EL (cell line): ENCODE measurements at places on chromosomes 5 and 9.

GRCh38 chr5:88401228-88401627 is 132.6 kb upstream of the TMEM161B start:
- no peak for DNase-seq

DNA sequence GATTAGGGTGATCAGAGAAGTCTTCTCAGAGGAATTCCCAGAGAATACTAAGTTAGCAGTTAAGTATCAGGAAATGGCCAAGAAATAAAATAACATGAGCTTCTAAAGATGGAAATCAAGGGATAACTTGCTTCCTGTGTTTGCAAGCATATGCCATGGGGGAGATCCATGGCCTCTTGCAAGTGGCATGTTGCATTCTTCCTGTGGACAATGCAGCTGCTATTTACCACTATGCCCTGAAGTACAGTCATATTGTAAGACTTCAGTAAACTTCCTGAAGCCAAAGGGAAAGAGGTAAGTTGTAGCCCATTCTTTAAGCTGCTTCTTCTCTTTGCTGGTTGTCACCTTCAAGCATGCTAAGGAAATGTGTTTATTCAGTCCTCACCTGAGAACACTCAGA is 154.7 kb upstream of the RUSC2 start:
- peak; percentile 56 for DNase-seq

DNA sequence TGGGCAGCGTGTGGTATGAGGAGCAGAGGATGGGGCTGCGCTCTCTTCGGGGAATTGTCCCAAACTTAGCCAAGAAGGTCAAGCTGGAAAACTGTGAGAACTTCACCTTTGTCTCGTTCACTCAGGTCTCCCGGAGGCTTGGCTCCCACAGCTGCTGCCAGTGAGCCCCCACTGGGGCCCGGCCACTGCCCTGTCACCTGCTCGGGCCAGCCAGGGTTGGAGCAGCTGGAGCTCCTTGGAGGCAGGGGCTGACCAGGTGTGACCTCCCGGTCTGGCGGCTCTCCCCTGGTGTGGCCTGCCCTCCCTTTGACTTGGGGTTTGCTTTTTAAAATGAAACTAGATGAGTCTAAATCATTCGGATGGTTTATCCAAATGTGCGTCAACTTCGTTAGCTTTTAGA is 58.0 kb downstream of the INIP start:
- no peak for DNase-seq

- DNase-seq = no peak
Observed at GRCh38 chr9:12424243-12424642, 268.9 kb upstream of the TYRP1 start.

DNA sequence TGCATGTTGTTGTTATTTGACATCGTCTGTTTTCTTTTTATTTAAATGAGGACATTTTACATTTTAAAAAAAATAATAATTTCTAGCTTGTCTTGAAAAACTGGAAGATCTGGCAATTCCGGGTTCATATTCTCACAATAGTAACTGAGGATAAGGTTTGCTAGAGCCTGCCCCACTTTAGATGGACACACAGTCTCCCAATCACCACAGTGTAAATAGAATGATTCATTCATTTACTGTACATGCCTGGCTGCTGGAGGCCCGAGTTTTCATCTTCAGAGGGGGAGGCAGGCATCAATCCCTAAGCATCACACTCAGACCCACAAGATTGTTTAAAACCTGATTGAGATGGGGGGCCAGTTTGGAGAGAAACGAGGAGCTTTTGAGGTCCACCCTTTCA is 2039.7 kb upstream of the WWC1 start:
- DNase-seq = no peak

DNA sequence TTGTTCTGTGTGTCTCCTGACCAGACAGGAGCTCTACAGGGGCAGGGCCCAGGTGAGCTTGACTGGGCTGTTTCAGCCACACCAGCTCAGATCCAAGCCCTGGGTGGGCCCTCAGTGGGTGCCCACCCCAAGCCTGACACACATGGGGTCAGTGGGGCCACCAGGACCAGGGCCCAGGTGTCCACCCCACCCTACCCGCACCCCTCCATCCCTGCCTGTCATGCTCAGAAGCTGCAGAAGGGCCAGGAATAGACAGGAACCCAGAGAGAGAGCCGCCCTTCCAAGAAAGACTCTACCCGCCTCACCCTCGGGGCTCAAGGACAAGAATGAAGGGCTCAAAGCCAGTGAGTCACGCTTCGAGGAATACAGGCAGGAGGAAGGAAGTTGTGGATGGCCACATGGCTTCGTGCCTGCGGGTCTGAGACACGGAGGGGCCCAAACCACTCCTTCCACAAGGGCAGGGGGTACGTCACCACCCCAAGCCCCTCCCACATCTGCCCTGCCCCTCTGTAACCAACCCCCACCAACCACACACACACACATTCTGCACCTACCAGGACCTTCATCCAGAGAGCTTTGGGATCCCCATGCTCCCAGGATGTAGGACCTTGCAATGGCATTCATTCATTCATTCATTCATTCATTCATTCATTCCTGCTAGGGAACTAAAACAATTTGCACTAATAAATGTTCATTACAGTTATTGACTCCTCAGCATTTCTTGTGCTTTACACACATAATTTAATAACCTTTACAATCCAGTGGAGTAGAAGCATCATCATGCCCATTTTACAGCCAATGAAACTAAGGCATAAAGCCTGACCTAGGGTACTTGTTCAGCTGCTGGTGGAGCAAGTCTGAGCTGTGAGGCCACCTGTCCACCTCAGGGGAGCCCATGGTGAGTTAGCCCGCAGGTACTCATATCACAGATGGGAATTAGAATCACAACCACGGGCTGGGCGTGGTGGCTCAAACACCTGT is 55.9 kb upstream of the STXBP1 start:
- peak; percentile 99 for DNase-seq

GRCh38 chr9:3161912-3162311 is 318.0 kb upstream of the PUM3 start:
- no peak for DNase-seq

GRCh38 chr5:4860631-4861030 is 279.5 kb upstream of the ADAMTS16 start:
- DNase-seq = no peak

GRCh38 chr9:137244486-137245449 is 3.7 kb downstream of the TUBB4B start:
- no peak for DNase-seq

DNA sequence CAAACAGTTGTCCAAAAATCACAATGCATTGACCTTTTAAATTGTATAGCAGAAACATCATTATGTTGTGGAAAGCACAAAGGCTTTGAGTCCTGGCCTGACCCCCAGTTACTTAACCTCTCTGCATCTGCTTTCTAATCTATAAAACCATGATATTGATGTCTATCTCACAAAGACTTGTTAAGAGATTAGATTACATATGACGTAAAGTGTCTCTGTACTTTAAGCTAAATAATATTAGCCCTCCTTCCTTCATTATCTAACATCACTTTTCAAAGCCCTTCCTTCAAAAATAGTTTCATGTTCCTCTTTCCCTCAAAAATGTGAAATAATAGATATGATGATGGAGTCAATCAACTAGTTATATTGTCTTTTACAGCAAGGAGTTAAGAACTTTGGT is 3.4 kb downstream of the ADAMTS6 start:
- DNase-seq = no peak

GRCh38 chr9:102631559-102631958 is 363.6 kb upstream of the CYLC2 start:
- DNase-seq = no peak

DNA sequence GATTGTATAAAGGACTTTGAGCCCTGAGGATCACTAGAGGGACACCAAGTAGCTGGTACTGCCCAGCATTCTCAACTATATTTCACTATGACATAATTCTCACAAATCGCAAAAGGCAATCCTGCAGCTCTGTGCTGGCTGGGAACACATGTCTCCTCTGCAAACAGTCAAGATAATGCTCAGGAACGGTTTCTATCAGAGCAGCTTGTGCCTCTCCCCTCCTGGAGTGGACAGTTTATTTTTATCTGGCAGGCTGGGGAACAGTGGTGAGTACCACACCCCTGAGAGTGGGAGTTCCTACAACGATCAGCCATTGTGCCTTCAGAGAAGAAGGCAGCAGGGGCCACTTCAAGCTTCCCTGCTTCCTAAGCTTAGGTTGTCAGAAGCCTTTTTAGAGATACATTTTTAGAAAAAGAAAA is 65.8 kb downstream of the ERAP1 start:
- DNase-seq = no peak

DNA sequence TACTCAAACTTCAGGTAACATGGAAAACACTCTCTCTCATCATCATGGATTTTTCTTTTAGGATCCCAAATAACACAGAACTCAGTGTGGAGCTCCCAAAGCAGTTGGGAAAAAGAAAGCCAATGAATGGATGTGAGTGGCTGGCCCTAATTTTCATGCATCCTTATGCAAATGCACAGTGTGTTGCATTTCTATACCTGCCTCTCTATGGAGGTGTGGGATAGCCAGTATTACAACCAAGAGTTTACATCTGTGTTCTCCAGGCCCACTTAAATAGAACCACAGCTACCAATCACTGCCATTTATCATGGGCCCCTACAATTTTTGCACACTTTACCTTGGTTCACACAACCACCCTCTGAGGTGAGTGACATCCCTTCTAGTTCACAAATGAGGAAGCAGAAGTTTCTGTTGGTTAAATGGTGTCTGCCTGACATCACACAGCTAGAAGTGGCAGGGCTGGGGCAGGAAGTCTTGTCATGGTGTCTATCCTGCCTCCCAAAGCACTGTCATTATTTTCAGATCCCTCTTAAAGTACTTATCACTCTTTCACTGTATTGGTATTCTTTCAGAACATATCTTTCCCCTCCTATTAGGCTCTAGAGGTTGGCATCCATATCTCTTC is 17.3 kb downstream of the MAMDC2 start:
- DNase-seq = no peak

- DNase-seq = no peak
Observed at GRCh38 chr9:82192211-82192610, 203.6 kb downstream of the SPATA31D1 start.

- DNase-seq = no peak
Observed at GRCh38 chr5:122996091-122996490, 40.4 kb downstream of the PPIC start.

DNA sequence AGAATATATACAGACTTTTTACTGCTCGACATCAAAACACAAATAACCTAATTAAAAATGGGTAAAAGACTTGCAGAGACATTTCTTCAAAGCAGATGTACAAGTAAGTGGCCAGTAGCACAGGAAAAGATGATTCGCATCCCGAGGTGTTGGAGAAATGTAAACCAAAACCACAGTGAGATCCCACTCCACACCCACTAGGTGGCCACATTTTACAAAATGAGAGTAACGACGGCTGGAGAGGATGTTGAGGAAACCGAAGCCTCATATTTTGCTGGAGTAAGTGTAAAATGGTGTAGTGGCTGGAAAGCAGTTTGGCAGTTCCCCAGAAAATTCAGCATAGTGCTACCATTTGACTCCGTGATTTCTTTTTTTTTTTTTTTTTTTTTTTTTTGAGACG is 21.3 kb upstream of the GBGT1 start:
- DNase-seq = peak; percentile 75

DNA sequence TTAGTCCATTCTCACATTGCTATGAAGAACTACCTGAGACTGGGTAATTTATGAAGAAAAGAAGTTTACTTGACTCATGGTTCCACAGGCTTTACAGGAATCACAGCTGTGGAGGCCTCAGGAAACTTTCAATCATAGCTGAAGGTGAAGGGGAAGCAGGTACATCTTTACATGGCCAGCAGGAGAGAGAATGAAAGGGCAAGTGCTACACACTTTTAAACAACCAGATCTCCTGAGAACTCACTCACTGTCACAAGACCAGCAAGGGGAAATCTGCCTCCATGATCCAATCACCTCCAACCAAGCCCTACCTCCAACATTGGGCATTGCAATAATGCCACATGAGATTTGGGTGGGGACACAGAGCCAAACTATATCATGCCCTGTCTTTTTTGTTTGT is 3.5 kb upstream of the LCN6 start:
- no peak for DNase-seq

- no peak for DNase-seq
Observed at GRCh38 chr5:3778000-3778550, 182.4 kb downstream of the IRX1 start.
